ENCODE measurements at places on chromosomes 5 and 9.

- no peak for DNase-seq
These were observed 359.3 kb downstream of the LRRC70 start for GRCh38 chr5:62937661-62938558.

DNA sequence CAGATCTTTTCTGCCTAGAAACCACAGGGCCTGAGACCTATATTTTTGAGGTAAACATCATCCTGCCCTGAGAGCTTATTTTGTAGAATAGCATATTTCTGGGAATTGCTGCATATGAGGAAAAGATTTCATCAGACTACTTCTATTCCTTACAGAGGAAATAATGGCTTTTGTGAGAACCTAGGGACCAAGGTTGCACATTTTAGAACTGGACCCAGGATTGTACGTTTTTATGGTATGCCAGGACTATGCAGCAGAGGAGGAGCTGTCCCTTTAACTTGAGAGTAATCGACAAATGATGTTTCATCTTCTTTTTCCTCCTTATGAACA lies 2.2 kb upstream of the ALDH1A1 start:
- DNase-seq = no peak

- no peak for DNase-seq
These were observed 49.7 kb upstream of the SPATA31D4 start for GRCh38 chr9:81878530-81878929.

DNA sequence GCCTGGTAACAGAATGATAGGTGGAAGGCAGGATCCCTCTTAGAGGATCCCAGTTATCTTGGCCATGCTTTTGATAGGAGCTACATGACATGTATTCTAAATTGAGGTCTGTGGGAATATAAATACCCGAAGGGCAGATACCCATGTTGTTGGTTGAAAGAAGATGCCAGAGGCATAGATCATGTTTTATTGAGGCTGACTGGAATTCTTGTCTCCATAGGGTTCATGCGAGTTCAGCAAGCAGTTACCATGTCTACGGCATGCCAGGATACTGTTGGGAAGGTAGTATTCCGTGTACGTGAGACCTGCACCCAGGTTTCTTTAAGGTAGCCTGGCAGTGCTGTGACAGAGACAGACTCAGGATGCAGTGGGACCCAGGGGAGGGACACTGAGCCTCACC lies 230.7 kb downstream of the NR3C1 start:
- no peak for DNase-seq

- DNase-seq = no peak
These were observed 63.4 kb downstream of the PDE6A start for GRCh38 chr5:149881069-149881622.

- DNase-seq = no peak
These were observed 509.9 kb upstream of the TYRP1 start for GRCh38 chr9:12183321-12183720.

- no peak for DNase-seq
These were observed 771.2 kb upstream of the DMAC1 start for GRCh38 chr9:8570776-8571175.

DNA sequence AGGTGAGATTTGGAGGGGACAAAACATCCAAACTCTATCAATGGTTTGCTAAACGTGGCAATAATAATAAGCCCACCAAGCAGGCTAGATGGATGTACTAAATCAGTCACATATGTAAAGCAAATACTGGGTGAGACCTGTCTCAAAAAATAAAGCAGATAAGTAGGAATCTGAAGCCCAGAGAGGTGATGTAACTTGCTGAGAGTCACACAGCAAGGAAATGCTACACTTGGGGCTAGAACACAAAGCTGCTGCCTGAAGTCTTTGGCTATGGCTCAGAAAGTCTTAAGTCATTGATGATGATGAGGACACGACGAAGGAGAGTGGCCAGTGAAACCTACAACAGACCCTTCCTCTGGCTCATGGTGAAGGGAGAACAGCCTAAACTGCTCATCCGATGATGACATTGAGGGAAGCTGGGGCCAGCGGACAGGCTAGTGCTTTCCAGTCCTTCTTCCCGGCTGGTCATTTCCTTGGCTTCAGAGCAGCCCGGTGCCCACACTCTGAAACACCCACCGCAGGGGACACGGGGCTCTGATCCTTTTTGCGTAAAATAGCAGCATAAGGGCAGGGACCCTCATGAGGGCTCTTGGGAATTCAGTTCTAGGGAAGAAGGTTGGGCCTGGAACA lies 14.1 kb downstream of the DUSP1 start:
- DNase-seq = no peak

- no peak for DNase-seq
These were observed 1131.0 kb downstream of the MAT2B start for GRCh38 chr5:164636456-164636855.

- DNase-seq = no peak
These were observed 87.7 kb upstream of the TRIM32 start for GRCh38 chr9:116599342-116599884.

DNA sequence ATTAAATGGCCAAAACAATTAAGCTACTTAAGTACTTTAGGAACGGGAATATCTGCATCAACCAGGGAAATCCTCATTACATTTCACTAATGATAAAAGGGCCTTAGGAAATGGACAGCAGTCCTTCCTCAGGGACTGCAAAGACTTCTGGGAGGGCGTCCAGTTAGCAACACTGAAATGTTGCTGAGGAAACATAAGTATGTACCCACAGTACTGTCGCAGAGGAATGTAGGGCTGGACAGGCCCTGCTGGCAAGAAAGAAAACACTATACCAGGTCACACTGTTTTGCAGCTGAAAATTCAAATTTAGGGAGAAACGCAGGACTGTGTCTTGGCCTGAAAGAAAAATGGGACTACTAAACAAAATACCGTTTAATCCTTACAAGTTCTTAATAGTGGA lies 1.3 kb downstream of the C5orf15 start:
- no peak for DNase-seq

GRCh38 chr5:176359658-176360057 lies 1.9 kb downstream of the KIAA1191 start:
- no peak for DNase-seq

DNA sequence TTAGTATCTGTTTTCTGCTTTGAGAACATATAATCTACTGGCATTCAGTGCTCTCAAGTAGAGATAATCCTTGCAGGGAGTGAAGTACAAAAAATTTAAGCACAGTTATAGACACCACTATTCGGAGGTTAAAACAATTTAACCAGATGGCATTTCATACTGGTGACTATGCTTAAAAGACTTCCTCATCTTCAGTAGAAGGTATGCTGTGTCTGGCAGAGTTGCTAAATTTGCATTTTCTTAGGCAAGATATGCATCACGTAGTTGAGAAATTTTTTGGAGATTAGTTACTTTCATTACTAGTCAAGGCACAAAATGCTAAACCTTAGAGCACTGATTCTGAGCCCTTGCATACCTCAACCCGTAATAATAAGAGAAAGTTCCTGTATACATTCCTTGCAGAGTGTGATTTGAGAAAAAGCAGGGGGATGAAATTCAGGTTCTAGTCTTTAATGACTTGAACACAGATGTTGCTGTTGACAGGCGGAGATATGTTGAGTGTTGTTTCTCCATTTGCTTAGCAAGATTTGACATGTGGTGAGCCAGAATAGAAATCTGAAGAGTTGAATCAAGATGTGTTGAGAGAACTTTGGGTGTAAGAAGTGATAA lies 70.8 kb upstream of the STARD4 start:
- DNase-seq = no peak

DNA sequence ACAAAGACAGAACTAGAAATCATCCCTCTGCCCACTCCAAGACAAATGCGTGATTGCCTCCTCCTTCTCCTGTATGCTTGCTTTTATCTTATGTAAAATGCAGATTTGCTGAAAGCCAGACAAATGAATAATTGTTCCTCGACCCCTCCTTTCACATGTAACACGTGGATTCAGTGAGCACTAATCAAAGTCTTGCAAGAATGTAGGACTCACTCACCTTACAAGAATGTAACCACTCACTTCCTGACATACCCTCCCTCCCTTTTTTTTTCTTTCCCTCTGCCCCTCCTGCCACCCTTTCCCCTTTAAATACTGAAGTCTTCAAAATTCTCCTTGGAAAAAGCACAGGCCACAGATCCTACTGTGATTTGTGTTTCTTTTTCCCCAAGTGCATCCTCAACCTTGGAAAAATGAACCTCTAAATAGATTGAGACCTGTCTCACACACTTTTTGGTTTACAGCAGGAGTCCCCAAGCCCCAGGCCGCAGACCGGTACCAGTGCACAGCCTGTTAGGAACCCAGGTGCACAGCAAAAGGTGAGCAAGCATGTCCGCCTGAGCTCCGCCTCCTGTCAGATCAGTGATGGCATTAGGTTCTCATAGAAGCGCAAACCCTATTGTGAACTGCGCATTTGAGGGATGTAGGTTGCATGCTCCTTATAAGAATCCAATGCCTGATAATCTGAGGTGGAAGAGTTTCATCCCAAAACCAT lies 29.4 kb upstream of the HSD17B3 start:
- no peak for DNase-seq

GRCh38 chr5:110512266-110512665 lies 214.2 kb downstream of the TMEM232 start:
- no peak for DNase-seq

DNA sequence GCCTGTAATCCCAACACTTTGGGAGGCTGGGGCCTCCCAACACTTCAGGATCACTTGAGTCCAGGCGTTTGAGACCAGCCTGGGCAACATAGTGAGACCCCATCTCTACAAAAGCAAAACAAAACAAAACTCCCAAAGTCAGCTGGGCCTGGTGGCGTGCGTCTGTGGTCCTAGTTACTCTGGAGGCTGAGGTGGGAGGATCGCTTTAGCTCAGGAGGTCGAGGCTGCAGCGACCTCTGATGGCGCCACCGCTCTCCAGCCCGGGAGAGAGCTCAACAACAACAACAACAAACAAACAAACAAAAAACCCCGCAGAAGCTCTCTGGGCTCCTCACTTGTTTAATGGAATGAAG lies 528 bp downstream of the ACOT12 start:
- DNase-seq = no peak

DNA sequence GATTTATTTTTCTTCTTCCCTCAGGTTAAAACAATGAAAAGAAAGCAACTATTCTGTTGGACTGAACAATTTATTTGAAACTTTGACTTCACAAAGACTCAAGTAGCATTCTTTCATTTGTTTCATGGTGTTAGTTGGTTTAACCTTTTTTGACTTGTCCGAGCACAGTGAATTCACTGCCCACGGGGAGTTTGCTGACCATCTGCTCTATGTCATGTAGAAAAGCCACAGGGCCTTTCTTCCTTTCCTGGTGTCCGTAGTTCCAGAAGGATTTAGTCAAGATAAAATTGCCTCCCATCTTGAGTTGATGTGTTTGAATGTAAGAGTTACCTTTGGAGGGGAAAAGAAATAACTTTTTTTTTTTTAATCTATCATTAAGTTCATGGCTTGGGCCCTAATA lies 55.1 kb upstream of the ZNF608 start:
- no peak for DNase-seq

- peak; percentile 4 for DNase-seq
These were observed 50.5 kb downstream of the COMMD10 start for GRCh38 chr5:116135344-116135743.
